ENCODE measurements at places on chromosomes 13 and 19.

GRCh38 chr19:2270423-2271233 lies 11.3 kb downstream of the PEAK3 start:
- peak; percentile 50 for DNase-seq

DNA sequence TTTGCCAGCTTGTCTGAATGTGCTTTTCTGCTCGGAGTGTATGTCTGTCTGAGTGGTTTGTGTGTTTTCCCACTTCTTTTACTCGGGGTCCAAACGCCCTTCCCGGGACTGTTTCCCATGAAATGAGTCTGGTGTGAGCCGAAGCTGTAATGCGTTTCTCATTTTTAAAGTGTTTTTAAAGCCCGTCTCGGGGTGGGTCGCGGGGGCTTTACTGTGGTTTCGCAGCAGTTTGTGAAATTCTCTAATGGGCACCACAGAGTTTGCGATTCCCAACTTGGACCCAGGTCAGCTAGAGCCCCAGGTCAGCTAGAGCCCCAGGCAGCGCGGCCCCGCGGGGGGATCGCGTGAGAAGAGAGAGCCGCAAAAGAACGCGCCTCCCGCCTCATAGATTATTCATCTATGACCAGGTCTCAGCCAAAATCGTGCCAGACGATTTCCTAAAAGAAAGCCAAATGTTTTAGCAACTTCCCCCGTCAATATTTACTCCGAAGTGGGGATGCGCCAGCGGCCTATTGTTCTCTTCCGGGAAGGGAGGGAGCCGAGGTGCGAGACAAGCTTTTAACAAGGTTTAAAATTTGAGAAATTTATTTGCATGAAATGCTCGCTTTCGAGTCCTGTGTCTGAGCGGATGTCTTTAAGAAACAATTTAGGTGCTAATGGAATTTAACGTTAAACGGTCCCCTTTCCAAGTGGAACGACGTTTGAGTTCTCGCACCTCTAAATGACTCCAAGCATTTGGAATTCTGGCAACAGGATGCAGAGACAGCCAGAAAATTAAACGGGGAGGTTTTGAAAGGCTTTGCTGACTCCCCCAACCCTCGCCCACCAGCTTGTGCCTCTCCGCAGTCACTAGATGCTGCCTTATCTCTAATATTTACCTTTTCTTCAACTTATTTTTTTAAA lies 2.2 kb downstream of the ZIC2 start:
- no peak for DNase-seq

DNA sequence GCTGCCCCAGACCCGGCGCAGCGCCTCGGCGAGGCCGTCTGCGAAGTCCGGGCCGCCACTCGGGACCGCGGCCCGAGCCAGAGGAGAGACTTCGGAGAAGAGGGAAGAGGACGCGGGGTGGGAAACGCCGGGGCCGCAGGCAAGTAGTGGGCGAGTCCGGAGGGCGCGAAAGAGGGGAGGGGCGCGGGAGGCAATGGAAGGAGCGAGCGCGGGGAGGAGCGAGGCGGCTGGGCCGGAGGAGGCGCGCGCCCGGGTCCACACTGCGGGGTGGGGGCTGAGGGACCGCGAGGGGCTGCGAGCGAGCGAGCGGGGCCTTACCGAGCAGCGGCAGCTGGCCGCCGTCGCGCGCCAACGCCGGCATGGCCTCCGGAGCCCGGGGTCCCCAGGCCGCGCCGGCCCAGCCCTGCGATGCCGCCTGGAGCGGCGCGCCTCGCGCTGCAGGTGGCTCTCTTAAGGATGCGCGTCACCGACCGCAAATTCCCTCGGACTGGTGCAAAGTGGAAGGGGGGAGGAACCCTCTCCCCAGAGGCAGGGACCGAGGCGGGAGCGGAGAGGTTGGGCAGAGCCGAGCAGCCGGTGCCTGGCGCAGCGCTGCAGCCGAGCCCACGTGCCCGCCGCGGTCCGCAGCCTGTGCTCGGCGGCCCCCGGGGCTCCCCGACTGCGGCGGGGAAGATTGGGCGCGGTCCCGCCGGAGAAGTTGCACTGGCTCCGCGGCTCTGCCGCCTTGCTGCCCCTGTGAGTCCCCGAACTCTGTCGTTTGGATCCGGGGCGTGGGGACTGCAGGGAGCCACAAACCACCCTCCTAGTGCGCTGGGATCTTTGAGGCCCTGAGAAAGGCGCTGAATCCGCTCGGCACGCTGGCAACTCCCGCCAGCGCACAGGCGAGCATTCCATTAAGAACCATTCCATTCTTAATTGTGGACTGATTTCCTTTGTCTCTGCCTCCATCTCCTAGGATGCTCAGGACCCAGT lies at the start of gene FLT3:
Gene FLT3 (minus strand): TSS at position 427 of the 972 bp plus-strand sequence. CDS start 66 bp downstream, at position 361.
- no peak for DNase-seq

DNA sequence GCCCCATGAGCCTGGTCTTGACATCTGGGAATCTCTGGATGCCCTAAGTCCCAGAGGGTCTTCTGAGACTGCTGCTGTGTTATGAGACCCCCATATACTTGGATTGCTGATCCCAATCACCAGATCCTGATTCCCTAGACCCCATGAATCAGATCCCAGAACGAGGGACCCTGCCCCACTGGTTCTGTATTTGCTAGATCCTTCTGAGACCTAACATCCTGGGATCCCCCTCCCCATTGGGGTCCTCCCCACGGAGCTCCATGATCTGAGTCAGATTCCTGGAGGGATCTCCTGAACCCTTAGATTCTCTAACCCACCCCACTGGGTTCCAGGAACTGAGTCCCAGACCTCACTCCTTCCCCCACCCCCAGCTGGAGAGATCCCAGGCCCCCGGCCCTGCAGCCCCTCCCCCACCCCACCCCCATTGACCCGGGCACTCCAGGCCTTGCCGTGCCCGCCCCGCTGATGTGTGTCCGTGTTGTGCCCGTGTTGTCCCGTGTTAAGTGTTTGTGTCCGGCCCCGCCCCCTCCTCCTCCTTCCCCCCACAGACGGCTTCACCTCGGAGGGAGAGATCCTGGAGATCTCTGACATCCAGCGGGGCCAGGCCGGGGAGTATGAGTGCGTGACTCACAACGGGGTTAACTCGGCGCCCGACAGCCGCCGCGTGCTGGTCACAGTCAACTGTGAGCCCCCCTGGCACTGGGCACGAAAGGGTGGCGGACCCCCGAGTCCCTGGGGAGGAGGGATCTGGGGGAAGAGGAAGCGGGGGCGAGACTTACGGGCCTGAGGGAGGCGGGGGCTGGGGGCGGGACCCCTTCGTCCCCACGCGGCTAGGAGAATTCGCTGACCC lies 15.0 kb downstream of the IGLON5 start:
- no peak for DNase-seq

- no peak for DNase-seq
These were observed 290.7 kb downstream of the SPRY2 start for GRCh38 chr13:80050252-80050651.

DNA sequence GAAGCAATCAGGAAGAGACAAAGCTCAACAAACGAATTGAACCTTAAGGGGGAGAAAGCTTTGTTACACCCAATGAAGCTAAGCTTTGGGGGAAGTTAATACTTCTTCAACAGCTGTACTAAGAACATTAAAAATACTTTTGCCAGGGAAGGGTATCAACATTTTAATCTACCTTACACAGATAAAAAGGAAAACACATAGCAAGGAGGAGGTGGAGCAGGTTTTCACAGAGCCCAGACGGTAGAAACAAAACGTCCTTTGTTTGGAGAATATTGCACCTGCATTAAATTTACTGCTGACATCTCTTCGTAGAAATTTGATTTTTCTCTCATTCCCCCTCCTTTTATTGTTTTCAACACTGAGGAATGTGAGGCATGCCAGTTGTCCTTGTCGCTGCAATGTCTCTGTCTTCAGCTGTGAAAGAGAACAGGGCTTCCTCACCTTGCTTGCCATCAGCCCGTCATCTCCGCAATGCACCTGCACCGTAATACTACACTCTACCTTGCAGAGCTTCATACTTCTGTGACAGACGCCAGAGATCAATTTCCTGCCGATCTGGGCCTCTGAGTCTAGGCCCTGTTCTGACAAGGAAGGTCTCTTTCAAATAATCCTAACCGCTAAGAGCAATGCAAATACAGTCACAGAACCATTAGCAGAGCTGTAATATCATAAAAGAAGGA lies 270.8 kb downstream of the SPRY2 start:
- DNase-seq = no peak

GRCh38 chr13:34933349-34933748 lies 8.7 kb upstream of the NBEA start:
- DNase-seq = no peak

DNA sequence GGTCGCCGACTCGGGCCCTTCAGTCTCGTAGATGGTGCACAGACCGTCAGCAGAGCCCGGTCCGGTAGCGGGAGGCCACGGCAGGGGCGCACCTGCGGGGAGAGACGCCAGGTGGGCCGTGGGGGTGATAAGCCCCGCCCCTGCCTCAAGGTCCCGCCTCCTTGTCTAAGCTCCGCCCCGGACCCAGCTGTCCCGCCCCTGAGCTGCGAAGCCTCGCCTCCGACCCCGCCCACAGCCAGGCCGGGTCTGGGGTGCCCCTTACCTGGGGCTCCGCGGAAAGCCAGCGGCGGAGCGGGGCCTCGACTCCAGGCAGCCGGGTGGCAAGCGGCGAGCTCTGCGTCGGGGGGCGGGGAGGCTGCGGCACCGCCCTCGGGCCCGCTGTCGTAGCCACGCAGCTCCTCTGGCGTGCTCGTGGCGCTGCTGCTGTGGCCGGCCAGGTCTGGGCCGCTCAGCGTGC lies 4.7 kb downstream of the PRR36 start:
- peak; percentile 5 for DNase-seq

DNA sequence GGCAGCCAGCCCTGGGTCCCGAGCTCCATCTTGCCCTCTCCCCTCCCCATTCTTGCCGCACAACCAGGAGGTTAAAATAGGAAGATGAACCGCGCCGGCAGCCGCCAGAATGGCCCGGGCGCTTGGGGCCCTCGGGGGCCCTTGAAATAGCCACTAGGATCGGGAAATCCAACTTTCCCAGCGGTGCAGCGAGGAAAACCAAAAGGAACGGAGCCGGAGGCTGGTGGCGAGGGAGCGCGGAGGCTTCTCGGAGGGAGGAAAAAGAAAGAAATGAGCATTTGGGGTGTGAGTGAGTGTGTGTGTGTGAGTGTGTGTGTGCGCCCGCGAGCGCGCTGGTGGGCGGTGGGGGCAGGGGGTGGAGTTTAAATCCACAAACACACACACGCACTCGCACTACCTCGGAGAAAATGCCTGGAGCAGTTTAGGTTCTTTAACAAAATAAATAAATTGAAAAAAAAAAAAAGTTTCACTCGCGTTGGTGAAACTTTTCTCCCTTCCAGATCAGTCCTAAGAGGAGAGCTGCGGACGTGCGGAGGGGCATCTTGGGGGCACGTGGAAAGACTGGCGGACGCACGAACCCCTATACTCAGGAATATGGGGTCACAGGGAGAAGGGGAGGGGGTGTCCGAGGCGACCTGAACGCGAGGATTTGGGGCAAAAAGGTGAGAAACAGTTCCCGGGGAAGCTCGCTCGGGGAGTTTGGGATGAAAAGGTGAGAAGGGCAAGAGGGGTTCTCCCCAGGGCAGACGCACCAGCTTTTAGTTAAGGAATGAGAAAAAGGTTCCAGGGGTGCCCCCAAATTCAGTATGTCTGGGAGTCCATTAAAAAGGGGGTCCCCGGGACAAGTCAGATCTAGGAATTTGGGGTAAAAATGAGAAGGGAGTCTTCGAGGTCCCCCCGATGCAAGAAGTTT lies 1.3 kb downstream of the RFX2 start:
- no peak for DNase-seq

GRCh38 chr19:46125447-46125846 lies 959 bp upstream of the IGFL3 start:
- no peak for DNase-seq

DNA sequence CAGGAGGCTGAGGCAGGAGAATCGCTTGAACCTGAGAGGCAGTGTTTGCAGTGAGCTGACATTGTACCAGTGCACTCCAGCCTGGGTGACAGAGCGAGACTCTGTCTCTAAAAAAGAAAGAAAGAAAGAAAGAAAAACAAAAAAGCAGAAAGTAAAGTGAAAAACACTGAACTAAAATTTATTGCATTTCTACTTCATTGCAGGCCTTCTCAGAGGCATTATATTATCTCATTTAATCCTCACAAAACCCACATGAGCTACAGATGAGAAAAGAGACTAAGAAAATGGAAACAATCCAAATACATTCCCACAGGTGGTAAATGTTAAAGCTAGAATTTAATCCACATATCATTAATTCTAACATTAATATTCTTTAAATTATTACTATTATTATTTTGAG lies 147.2 kb upstream of the FREM2 start:
- DNase-seq = no peak

DNA sequence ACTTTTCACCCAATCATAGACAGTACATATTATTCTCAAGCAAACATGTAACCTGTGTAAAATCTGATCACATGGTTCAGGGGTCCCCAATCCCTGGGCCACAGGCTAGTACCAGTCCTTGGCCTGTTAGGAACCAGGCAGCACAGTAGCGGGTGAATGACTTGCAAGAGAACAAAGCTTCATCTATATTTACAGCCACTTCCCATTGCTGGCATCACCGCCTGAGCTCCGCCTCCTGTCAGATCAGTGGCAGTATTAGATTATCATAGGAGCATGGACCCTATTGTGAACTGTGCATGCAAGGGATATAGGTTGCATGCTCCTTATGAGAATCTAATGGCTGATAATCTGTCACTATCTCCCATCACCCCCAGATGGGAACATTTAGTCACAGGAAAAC lies 133.1 kb downstream of the MAB21L1 start:
- DNase-seq = peak; percentile 37

- DNase-seq = no peak
These were observed 30.1 kb upstream of the CCDC124 start for GRCh38 chr19:17902701-17903100.

DNA sequence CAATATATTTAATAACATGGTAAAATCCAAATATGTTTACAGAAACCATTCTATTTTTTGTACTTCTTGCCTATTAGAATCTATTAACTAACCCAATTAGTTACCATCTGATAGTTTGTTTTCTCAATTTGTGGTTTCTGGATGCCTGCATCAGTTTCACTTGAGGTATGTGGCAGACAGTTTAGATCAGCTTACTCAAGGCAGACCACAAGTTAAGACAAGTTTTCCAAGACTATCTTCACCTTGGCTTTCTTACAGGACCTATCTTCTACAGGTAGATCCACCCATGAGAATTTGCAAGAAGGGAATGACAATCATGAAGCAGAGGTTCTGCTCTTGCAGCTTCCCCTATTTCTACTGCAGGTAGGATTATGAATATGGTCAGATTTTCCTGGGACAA lies 458.6 kb downstream of the DACH1 start:
- no peak for DNase-seq

DNA sequence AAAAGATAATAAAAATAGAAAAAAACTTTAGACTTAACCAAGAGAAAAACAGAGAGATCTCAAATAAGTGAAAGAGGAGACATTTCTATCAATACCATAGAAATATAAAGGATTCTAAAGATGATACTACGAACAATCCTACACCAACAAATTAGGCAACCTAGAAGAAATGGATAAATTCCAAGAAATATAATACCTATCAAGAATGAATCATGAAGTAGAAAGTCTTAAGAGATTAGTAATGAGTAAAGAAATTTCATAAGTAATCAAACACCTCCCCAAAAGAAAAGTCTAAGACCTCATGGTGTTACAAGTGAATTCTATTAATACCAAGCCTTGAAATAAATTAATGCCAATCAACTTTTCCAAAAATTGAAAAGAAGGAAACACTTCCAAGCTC lies 1584.5 kb upstream of the MIR17HG start:
- DNase-seq = no peak

- no peak for DNase-seq
These were observed 11.3 kb upstream of the PLA2G4C start for GRCh38 chr19:48121909-48122371.

GRCh38 chr19:37943480-37943879 lies 36.5 kb downstream of the SIPA1L3 start:
- no peak for DNase-seq

All from hippocampal formation (tissue), 2 donors.